ENCODE measurements at places on chromosomes 1 and 21.

GRCh38 chr1:97841338-97841737, 79.5 kb downstream of the DPYD start:
- no peak for DNase-seq

DNA sequence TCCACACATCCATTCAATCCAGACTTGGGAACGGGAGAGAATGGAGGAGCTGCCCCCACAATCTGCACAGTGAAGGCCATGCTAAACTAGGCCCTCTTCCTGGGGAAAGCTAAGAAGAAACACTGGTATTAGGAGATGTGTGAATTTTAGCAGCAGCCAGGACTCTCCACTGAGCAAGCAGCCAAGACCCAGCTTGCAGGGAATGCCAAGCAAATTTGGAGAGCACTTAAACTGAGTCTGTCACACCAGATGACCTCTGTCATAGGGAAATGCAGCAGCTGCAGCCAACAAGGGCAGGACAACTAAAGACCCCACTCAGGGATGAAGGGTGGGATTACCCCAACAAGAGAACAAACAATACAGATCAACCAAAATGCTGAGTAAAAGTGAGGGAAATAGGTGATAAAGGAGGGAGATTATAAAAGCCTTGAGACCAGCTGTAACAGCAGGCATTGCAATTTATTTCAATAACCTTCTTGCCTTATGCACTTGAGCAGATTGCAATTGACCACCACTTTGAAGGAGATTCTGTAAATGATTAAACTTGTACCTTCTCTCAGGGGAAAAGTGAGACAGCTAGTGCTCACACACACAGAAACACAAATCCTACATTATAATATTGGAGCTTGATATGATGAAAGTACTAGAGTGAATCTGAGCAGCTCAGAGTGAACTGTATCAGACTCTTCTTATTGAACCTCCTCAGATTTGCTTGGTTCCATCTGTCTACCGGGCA, 2.5 kb upstream of the CLCA1 start:
- DNase-seq = no peak

- DNase-seq = no peak
These were observed 143.2 kb downstream of the NOS1AP start for GRCh38 chr1:162212713-162213112.

- DNase-seq = no peak
These were observed 50.8 kb upstream of the ZNF326 start for GRCh38 chr1:89943846-89944781.

GRCh38 chr1:20878799-20879198, 91.7 kb upstream of the HP1BP3 start:
- no peak for DNase-seq

- no peak for DNase-seq
These were observed 13.0 kb upstream of the BATF3 start for GRCh38 chr1:212712451-212713303.

DNA sequence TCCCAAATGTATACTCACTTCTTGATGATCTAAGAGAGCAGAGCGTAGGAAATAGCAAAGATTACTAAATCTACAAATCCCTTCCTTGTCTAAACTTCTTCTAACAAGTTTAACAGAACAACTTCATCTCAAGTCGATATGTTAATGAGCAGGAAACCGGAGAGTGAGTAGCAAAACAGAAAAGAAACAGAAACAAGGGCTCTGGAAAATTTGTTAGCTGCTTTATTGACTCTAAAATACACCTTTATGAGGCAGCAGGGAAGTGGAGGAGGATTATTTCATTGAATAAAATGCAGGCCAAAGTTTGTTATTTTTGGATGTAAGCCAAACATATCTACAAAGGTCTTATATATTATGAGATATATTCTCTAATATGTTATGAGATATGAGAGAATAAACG, 192.4 kb downstream of the LRRIQ3 start:
- no peak for DNase-seq

GRCh38 chr1:98005326-98006010, 84.6 kb upstream of the DPYD start:
- DNase-seq = no peak

GRCh38 chr1:150186789-150187559, 37.3 kb downstream of the PLEKHO1 start:
- DNase-seq = peak; percentile 63

GRCh38 chr21:41458559-41458958, 32.5 kb downstream of the MX1 start:
- no peak for DNase-seq

- DNase-seq = no peak
These were observed 921.5 kb downstream of the TTLL7 start for GRCh38 chr1:83077411-83077810.

DNA sequence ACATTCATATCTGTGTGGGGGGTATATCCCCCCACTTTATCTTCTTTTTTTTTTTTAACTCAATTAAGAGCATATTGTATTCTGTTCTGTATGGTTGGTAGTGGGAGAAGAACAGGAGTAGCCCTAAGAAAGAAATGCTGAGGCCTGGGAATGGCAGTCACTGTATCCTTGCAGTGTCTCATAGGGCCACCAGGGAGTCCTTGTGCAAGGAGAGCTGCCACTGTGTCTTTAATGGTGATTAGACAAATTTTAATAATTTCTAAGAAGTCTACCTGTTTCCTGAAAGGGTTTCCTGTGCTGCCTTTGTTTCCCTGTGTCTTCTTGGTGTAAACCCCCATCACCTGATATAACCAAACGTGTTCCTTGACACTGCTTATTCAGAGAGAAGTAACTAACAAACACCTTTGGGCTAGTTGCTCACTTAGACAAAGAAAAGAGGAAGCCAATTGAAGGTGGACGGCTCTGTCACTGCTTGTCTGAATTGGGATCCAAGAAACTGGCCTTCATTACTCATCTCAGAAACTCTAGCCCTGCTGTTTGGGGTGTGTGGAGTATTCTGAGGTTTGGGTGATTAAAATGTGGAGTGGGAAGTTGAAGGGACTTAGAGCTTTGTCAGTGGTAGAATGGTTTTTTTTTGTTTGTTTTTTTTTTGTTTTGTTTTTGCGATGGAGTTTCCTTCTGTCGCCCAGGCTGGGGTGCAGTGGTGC, 15.2 kb downstream of the GIPC2 start:
- DNase-seq = no peak

DNA sequence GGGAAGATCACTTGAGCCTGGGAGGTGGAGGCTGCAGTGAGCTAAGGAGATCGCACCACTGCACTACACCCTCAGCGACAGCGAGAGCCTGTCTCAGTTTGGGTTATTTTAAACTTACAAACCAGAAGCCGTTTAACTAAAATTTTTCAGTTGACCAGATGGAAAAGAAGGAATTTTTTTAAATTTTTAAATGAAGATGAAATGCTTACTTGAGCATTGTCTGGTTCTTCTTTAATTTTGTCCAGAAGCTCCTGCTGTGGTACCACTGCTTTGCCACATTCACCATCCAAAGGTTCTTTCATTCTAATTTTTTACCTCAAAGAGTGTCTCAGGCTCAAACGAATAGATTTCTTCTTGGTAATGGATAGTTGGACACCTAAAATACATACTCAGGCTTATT, 1.4 kb downstream of the ZMYM6 start:
- DNase-seq = peak; percentile 2

DNA sequence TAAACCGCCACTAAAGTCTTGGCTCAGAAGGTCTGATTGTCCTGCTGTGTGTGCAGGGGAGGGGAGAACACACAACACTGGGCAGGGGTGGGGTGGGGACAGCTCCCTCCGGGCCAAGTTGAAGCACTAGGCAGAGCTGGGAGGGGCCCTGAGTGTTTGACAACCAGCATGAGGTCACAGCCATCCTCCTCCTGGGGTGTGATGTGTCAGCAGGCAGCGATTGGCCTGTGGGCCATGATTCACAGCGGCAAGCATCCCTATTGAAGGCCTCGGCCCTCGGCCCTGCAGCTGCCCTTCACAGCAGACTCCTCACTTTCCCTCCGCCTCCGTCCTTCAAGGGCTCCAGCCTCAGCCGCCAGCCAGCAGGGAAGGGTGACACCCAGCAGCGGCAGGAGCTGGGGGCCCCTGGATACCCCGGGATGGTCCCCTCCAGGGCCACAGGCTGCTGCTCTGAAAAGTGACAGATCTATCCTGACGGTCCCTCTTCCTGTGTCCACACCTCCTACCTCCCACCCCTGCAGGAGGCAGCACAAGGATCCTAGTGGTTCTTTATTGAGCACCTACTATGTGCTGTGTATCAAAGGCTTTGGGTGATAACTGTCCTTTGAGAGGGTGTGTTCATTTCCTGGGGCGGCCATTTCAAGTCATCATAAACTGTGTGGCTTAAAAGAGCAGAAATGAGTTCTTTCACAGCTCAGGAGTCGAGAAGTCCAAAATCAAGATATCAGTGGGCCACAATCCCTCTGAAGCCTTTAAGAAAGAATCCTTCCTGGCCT, 66.0 kb upstream of the SLC25A33 start:
- no peak for DNase-seq

- DNase-seq = no peak
These were observed 4.1 kb upstream of the HPDL start for GRCh38 chr1:45322486-45323040.

DNA sequence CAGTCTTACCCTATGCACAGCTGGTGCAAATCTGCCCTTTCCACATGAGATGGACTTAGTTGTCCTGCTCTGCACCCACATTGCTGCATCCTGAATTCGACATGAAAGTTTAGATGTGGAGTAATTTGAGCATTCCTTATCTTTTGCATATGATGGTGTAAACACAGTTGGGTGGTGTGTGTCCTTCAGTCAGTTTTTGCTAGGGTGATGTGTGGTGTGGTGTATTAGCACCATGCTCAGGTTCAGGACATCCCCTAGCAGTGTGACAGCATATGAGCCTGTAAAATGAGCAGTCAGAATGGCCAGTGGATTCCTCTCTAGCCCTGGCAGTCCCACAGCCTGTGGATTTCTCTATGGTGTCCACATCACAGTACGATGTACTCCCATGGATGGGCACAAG, 42.6 kb upstream of the CD101 start:
- DNase-seq = no peak

GRCh38 chr1:6827630-6828165, 42.4 kb downstream of the CAMTA1 start:
- DNase-seq = no peak
